ENCODE measurements at places on chromosomes 2 and 18.

GRCh38 chr18:75267643-75268363 is 57.2 kb downstream of the TSHZ1 start:
- DNase-seq = no peak

DNA sequence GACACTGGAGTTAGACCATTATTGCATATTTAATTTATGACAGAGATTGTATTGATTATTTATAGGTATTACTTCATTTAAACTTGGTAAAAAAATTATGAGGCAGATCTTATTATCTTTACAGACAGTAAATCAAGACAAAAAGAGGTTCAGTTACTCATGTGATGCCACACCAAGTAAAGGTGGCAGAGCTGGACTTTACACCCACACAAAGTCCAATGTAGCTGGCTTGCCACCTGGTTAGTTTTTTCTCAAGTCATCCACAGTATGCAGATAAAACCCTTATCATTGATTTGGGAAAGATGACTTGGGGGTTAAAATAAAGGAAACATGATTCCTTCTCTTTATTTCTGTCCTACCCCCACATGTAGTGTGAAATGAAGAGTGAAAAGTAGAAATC is 137.2 kb downstream of the CNTNAP5 start:
- no peak for DNase-seq

DNA sequence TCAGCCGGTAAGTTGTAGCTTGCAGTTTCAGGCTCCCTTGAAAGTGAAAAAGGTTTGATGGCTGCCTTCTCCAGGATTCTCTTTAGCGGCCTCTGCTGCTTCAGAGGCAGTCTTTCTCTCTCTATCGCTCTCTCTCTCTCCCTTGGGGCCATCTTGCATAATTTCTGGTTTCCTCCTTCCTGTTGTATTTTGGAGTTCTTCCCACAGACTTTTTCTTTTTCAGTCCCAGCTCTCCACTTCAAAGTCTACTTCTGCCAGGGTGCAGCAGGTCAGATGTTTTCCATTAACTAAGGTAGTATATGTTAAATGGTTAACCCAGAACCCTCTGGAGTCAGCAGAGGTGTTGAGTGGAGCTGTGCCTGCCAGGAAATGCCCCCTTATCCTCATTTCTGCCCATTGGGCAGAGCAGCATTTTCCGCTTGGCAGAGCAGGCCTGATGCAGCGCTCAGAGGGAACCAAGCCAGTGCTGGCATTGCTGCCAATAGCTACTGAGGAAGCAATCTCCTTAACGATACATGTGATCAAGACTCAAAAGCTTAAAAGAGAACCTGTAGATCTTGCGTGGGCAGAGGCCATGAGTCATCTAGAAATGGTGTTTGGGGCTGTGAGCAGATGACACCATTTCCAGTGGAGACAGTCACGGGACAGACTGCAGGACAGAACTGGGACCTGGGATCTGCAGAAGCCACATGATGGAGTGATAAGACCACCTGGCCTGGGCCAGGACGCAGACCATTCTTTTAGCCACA is 20.8 kb downstream of the DBI start:
- DNase-seq = peak; percentile 80

DNA sequence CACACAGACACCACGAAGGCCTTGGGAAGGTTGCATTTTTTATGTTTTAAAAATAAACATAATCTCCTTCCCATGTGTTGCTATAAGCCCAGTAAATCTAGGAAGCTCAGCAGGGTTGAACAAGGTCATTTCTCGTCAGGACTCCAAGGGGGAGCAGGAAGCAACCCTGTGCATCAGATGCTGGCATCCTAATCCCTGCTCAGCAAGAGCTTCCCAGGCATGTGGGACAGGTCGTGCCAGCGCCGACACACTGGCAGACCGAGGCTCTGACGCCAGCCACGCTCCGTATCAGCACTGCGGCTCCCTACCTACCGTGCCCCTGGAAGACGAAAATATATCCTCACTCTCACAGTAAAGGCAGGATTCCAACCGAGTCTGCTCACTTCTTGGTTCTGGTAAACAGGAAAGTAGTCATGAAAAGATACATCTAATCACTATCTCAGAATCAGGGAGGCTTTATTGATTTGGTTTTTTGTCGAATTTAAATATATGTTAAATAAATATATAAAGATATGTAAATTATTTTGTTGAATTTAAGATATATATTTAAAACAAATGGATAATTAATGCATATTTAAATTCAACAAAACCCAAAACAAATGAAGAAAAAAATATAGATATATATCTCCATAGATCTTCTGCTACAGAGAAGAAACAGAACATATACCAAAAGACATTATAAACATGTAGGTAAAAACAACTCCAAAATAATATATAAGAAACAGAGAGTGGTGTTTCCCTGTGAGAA is 61.4 kb downstream of the TXNL1 start:
- DNase-seq = no peak

DNA sequence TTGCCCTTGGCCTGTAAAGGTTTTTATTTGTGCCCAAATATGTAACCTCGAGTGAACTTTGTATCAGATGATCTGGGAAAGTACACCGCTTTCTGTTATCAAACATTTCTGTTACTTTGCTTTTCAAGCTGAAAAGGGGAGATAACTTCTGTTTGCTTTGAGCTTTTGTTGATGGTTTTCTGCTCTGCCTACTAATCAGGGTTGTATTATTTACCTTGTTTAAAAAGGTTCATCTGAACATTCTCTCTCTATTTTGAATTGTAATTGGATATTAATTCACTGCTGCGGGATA is 79.4 kb downstream of the XRCC5 start:
- DNase-seq = no peak

- DNase-seq = no peak
Measured at GRCh38 chr2:11543337-11544216, 9.7 kb downstream of the GREB1 start.

GRCh38 chr2:223071139-223071538 is 19.1 kb downstream of the KCNE4 start:
- no peak for DNase-seq

DNA sequence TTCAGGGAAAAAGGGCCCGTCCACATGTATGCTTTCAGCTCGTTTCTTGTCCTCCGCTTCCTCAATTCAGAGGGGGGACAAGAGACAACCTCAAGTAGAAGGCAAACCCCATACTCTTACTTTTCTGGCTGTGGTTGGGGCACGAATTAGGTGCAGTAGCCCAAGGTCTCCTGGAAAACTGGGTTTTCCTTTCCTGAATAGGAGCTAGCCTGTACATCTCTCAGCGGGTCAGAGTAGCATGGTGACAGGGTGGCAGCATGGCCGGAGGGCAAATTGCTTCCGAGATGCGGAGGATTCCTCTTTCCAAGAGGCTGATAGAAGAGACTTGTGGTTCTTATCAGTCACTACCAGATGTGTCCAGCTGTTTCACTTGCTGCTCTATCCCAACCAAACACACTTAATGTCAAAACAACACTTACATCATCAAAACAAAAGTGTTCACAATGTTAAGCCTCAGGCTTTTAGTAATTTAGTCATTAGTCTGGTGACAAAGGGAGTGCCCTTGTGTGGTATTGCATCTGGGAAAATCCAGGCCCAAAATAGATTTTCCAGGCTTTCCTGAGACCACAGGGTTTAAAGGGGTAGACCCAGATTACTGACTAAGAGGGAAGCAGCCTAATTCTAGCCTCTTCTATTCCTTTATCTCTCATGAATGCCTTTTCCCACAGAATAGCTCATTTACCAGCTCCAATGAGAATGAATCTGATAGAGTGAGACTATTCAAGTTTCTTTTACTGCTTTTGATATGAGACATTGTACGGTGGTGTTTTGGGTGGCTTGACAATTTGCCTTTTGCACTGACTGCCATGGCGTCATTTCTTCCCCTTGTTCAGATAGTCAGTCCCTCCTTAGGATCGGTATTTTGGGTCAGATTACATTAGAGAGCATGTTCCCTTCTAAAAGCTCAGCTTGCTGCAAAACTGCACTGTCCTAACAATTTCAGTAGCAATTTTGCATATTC is 162.0 kb downstream of the LTBP1 start:
- no peak for DNase-seq

DNA sequence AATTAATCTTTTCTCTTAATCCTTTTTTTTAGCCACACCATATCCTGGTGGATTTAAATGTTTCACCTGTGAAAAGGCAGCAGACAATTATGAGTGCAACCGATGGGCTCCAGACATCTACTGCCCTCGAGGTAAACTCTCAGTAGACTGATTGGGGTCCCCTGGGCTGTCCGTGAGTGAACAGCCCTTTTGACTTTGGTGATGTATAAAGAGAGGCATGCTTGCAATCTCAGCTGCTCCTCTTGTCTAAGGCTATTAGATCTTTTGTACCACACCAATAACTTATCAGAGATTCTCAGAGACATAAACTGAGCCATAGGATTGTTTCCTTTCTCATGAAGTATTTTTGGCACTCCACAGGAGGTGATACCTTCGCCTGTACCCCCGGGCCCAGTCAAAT is 118.6 kb downstream of the LYPD6 start:
- DNase-seq = no peak

DNA sequence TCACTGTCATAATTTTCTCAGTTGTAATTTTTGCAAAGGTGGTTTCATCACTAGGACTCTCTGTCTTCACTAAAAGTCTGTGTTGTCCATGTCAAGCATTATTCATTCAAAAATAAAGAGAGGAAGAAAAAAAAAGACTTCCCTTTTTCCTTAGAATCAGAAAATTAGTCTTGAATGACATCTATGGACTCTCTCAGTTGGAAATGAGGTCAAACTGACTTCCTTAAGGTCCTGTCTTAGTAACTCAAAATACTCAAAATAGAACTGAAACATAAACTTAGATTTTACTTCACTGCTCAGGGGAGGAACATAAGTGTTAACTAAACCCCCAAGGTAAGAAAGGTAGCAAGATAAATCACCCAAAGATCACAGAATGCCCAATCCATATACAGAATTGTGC is 2.2 kb upstream of the ZNF407 start:
- no peak for DNase-seq

DNA sequence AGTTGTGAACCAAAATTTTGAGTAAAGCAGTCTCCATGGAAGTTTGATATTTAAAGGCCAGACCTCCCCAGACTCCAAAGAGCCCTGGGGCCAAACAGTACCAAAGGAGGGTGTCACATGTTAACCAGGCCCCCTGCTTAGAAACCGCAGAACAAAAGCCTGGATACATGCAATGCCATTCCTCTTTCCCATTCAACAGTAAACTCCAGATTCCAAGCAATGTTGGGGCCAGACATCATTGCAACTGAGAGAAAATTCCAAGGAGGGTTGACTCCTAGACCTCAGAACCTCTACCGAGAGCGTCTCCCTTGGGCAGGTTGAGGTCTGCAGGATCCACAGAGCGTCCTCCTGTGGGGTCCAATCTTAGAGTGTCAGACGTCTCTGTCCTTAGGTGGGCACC is 404.4 kb upstream of the SYT4 start:
- DNase-seq = no peak

GRCh38 chr2:106781196-106781595 is 104.8 kb downstream of the ST6GAL2 start:
- DNase-seq = no peak

GRCh38 chr18:49017813-49018553 is 67.2 kb upstream of the SMAD7 start:
- no peak for DNase-seq

GRCh38 chr2:236446521-236446920 is 123.1 kb upstream of the ACKR3 start:
- DNase-seq = no peak

DNA sequence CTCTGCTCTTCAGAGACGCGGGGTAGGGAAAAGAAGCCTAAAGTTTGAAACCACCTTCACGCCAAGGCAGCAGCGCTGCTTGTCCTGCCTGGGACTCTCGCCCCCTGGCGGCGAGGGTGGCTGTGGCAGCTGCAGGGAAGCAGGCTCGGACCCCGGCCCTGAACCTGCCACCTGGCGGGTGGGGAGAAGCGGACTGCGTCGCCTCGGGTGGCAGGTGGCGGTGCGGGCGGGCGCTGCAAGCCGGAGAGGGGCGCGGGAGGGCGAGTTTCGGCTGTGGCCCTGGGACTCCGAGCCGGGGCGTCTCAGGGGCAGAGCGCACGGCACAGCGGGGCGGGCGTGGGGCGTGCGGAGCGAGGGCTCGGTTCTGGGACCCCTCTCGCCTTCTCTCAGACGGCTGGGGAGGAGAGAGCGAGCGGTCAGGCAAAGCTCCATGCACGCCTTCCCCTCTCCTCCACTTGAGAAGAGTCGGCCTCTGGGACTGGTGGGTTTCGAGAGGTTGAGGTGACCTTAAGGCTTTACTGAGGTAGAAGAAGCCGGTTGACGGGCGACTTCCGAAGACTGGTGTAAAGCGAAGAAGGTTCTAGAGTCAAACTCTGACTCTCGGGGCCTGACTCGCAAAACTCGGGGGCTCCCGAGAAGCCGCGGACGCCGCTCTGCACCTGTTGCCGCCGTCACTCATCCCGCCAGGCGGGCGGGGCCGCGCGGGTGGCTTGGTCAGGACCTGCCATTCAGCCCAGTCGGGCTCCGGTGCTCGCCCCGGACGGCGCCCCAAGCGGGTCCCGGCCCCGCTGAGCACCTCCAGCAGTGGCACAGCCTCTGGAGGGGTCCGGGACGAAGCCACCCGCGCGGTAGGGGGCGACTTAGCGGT is 1.1 kb upstream of the BOLL start:
- DNase-seq = no peak

DNA sequence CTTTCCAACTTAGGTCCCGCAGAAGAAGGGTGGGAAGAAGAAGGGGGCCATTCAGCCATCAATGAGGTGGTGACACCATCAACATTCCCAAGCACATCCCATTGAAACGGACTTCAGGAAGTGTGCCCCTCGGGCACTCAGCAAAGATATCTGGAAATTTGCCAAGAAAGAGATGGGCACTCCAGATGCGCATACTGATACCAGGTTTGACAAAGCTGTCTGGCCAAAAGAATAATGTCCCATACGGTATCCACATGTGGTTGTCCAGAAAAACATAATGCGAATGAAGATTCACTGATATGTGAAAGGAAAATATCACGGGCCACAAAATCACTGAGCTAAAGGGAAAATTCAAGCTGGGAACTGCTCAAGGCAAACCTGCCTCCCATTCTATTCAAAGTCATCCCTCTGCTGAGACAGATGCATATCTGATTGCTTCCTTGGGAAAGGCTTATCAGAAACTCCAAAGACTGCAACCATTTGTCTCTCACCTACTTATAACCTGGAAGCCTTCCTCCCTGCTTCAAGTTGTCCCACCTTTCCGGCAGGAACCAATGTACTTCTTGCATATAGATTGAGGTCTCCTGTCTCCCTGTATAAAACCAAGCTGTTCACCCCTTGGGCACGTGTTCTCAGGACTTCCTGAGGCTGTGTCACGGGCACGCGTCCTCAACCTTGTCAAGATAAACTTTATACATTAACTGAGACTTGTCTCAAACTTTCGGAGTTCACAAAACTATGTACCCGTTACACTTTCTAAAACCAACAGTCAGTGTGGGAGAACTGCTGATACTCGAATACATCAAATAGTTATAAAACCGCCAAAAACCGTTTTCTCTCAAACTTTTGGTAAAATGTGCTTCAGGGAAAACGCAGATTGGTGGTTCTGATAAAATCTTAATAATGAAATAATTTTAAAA is 1.3 kb upstream of the PDK1 start:
- no peak for DNase-seq

DNA sequence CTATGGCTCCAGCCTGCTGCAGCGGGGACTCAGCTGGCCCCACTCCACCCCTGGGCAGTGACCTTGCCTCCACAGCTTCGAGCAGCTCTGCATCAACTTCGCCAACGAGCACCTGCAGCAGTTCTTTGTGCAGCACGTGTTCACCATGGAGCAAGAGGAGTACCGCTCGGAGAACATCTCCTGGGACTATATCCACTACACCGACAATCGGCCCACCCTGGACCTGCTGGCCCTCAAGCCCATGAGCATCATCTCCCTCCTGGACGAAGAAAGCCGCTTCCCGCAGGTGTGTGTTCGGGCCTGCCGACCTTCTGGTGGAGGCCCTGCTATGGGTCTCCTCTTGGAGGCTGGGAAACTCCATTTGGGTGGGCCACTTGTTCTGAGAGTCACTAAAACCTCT is 48.6 kb downstream of the MYO7B start:
- DNase-seq = no peak

- peak; percentile 68 for DNase-seq
Measured at GRCh38 chr2:24083567-24084385, 858 bp downstream of the TP53I3 start.

All from fibroblast of skin of left quadriceps (primary cell).